ENCODE measurements at places on chromosomes 5 and 9. TPM values are rescaled to one million over a fixed set of nuclear protein-coding genes. Genes with fewer than 3 reads are reported as not detected.

DNA sequence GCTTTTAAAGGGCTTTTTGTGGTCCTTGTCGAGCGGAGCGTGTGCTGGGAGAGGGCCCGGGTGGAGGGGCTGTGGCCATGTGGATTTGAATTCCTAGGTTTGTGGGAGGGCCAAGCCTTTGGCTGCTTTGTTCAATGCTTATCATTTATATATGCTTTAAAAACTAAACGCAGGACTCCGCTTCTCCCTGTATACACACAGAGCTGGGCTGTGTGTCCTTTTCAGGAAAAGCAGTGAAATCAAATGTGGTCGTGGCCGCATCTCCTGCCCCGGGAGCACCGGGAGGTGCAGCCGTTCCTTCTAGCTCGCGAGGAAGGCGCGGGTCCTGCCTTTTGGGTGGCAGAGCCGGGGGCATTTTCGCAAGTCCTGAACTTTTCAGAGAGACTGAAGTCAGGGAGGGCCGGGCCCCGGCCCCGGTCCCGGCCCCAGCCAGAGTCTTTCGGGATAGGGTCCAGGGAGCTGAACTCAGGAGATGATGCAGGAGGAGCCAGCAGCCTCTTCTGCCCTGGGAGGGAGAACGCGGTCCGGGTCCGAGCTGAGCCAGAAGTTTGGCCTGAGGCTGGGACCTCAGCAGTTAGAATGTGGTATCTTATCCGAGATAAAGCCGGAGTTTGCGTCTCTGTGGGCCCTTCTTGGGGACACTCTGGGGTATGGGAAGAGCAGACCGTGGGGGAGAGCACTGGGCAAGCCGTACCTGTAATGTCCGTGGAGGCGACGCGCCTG lies 158.8 kb downstream of the C9orf152 start:
- peak; percentile 72 for DNase-seq
- no peaks in the 10 kb centered on the region for H3K27me3 ChIP-seq
- peak overlapping the region; percentile 100 for H3K27ac ChIP-seq
- H3K4me1 ChIP-seq: peaks cover 29% of the 10 kb centered on the region
- peak overlapping the region; percentile 88 for H3K4me3 ChIP-seq
- no peaks in the 10 kb centered on the region for H3K36me3 ChIP-seq

GRCh38 chr9:124163760-124164255 lies 93.9 kb upstream of the NEK6 start:
- peaks cover 6% of the 10 kb centered on the region for H3K27me3 ChIP-seq
- no peak overlapping the region for H3K27ac ChIP-seq
- DNase-seq: peak; percentile 26
- no peaks in the 10 kb centered on the region for H3K4me1 ChIP-seq
- no peak overlapping the region for H3K4me3 ChIP-seq
- H3K36me3 ChIP-seq: no peaks in the 10 kb centered on the region

The OMD gene
- polyA plus RNA-seq: 0.30 TPM

The RBM27 gene
- 6.2 TPM for polyA plus RNA-seq

DNA sequence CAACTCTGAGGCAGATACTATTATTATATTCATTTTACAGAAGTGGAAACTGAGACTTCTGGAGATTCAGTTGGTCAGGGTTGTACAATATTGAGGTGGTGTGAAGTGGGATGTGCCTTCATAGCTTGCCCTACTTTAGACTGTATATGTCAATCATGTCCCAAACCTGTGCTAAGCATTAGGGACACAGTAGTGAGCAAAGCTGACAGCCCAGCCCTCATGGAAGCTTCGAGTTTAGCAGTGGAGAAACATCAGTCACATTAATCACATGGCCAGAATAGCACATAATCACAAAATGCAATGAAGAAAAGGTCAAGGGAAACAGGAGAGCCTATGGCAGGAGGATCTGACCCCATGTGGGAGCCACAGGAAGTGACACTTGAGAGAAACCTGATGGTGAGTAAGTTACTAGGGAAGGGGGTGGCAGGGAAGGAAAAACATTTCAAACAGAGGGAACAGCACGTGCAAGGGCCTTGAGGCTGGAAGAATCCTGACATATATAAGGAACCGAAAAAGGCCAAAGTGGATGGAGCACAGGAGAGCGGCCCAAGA lies 20.5 kb upstream of the RALGPS1 start:
- H3K27me3 ChIP-seq: no peaks in the 10 kb centered on the region
- no peak for DNase-seq
- no peak overlapping the region for H3K4me3 ChIP-seq
- H3K4me1 ChIP-seq: no peaks in the 10 kb centered on the region
- no peaks in the 10 kb centered on the region for H3K36me3 ChIP-seq
- no peak overlapping the region for H3K27ac ChIP-seq

The PPP3R2 gene
- polyA plus RNA-seq: not detected

DNA sequence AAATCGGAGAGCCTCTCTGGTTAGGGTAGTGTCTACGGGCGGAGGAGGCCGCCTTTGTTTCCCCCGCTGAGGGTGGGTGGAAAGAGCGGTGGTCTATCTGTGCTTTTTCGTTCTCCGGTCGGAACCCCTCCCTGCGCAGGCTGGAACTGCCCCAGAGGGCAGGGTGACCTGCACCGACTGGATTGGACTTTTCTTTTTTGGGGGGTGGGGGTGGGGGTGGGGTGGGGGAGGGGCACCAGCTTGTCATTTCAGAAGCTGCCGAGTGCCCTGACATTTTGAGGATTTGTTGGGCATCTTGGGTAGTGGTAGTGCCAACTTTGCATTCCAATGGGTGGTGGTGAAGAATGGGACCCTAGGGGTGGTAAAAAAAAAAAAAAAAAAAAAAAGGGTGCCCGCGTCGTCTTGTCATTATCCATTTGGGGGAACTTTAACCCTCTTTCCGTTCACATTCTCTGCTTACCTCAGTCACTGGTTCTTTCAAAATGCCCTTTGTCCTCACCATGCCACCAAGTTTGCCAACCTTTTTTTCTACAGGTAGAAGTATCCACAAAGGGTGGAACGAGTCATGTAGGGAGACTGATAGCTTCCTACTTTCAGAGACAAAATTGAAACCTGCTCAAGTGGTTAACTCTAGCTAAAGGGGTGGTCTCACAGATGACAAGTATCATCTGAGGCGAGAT lies 1.3 kb downstream of the UBE2R2 start:
- peak overlapping the region; percentile 100 for H3K27ac ChIP-seq
- peaks cover 1% of the 10 kb centered on the region for H3K4me1 ChIP-seq
- DNase-seq: no peak
- no peaks in the 10 kb centered on the region for H3K27me3 ChIP-seq
- H3K4me3 ChIP-seq: peak overlapping the region; percentile 98

GRCh38 chr5:142324136-142324870 lies 518 bp downstream of the SPRY4 start:
- peak; percentile 45 for DNase-seq
- H3K27me3 ChIP-seq: no peaks in the 10 kb centered on the region
- H3K36me3 ChIP-seq: no peaks in the 10 kb centered on the region
- H3K4me1 ChIP-seq: peaks cover 9% of the 10 kb centered on the region
- H3K27ac ChIP-seq: peak overlapping the region; percentile 67

DNA sequence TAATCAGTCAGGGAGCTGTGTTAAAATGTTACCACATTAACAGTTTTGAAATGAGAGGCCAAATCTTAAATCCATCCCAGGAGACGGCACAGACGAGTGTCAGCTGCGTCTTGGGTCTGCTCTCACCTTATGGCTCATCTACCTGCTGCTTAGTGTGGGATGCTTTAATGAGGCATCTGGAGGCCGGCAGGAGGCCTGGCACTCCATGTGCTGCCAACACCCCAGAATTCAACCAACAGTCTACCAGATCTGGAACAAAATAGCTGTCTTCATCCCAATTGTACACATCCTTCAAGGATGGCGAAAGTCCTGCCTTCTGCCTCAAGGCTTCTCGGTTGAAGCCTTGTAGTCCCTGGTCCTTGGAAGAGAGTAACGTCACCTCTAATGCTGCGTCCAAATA lies 12.0 kb downstream of the PRKACG start:
- no peak overlapping the region for H3K27ac ChIP-seq
- no peaks in the 10 kb centered on the region for H3K27me3 ChIP-seq
- no peak for DNase-seq

DNA sequence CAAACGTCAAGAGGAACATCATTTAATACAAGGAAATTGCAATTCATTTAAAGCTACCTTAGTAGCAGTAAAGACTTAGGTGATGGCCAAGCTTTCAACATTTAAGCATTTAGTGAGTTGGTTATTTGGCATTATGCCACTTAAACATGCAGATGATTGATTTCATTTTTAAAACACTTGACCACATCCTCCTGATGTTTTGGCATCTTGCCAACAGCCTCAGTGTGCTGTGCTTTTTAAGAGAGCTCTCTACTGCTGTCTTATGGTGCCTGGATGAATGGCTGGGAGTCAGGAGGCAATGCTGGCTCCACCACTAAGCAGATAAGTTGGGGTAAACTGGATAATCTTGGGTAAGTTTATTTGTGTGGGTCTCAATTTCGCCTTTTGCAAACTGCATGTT lies 364.5 kb downstream of the MAN2A1 start:
- H3K27ac ChIP-seq: no peak overlapping the region
- no peak overlapping the region for H3K4me3 ChIP-seq
- no peaks in the 10 kb centered on the region for H3K4me1 ChIP-seq
- H3K27me3 ChIP-seq: no peaks in the 10 kb centered on the region
- H3K36me3 ChIP-seq: no peaks in the 10 kb centered on the region

DNA sequence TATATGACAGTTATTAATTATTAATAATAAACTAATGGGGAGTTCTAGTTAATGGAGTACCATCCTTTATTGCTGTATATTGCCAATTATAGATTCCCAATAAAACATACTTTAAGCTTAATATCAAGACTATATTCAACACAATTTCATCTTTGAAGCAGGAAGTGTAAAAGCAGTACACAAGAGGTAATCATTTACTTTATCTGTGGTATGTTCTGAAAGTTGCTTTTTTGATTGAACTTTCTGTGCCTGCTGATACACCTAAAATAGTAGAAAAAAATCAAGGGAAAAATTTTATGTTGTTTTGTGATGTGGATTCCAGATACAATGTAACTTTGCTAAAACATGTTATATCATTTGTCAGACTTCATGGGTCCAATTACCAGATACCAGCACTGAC lies 58.0 kb downstream of the ACO1 start:
- H3K27ac ChIP-seq: no peak overlapping the region
- H3K27me3 ChIP-seq: no peaks in the 10 kb centered on the region
- no peak overlapping the region for H3K4me3 ChIP-seq
- H3K36me3 ChIP-seq: peaks cover 31% of the 10 kb centered on the region
- no peaks in the 10 kb centered on the region for H3K4me1 ChIP-seq

- H3K27me3 ChIP-seq: no peaks in the 10 kb centered on the region
- no peak overlapping the region for H3K27ac ChIP-seq
- DNase-seq: no peak
- H3K4me3 ChIP-seq: no peak overlapping the region
These were observed 71.9 kb downstream of the ITGA1 start for GRCh38 chr5:52859628-52860027.

GRCh38 chr5:31559942-31560341 lies 27.8 kb downstream of the C5orf22 start:
- H3K36me3 ChIP-seq: peaks cover 6% of the 10 kb centered on the region
- no peak overlapping the region for H3K27ac ChIP-seq
- no peak for DNase-seq

The C6 gene
- polyA plus RNA-seq: 2.4 TPM

The MYMK gene
- not detected for polyA plus RNA-seq

GRCh38 chr9:104875320-104875719 lies 52.6 kb downstream of the ABCA1 start:
- H3K27ac ChIP-seq: no peak overlapping the region
- peaks cover 3% of the 10 kb centered on the region for H3K4me1 ChIP-seq
- H3K27me3 ChIP-seq: no peaks in the 10 kb centered on the region
- H3K36me3 ChIP-seq: peaks cover 14% of the 10 kb centered on the region

DNA sequence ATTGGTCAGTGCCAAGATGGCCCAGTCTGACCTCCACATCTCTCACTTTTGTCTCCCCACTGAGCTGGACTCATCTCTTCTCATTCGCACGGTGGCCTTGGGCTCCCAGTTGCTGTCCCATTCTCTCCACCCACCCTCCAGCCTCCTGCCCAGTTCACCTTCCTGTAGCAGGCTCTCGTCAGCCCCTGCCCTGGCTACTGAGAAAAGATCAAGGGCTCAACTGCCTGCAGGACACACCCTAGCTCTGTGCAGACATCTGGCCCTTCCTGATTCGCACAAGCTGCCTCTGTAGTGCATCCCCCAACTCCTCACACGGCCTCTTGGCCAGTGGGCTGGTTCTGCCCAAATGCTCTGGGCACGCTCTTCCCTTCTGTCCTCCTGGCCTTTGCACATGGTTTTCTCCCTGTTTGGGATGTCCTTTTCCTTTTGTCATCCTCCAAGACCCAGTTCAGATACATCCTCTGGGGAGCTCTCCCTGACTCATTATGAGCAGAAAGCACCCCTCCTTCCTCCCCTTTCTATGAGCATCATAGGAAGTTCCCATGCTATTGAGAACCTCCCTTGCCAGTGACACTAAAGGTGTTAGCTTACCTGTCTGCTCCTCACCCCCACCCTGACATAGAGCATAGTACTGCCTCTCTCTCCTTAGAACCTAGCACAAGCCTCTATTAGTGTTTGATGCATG lies 78.5 kb upstream of the TGFBR1 start:
- no peak overlapping the region for H3K27ac ChIP-seq
- no peak for DNase-seq
- H3K36me3 ChIP-seq: no peaks in the 10 kb centered on the region
- H3K4me1 ChIP-seq: no peaks in the 10 kb centered on the region
- H3K27me3 ChIP-seq: no peaks in the 10 kb centered on the region
- H3K4me3 ChIP-seq: no peak overlapping the region

The CCL27 gene
- 0.05 TPM for polyA plus RNA-seq

GRCh38 chr9:105883847-105884246 lies 189.5 kb downstream of the TMEM38B start:
- no peaks in the 10 kb centered on the region for H3K4me1 ChIP-seq
- H3K27me3 ChIP-seq: no peaks in the 10 kb centered on the region
- H3K4me3 ChIP-seq: no peak overlapping the region

The ENTREP1 gene
- polyA plus RNA-seq: 3.7 TPM

DNA sequence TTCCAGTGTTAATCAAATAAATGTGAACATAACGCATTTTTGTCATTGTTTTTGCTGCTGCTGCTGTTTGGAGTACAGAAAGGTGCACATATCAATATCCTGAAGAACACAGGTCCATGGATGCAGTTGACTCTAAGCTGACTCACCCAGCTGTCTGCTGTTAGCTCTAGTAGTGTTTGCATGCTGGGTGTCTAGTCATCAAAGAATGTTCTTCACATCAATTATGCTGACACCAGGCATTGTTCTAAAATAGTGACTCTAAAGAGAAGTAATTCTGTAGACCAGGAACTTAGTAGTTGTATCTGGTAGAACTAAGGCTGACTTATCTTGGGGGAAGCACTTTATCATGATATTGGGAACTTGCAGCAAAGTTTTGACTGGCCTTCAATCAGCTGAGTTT lies 55.7 kb upstream of the DPYSL3 start:
- no peaks in the 10 kb centered on the region for H3K27me3 ChIP-seq
- no peak for DNase-seq
- no peak overlapping the region for H3K27ac ChIP-seq
- H3K36me3 ChIP-seq: no peaks in the 10 kb centered on the region

The COL27A1 gene
- 16.3 TPM for polyA plus RNA-seq
